ENCODE measurements at places on chromosomes 1 and 21.

GRCh38 chr1:186302381-186302920, 72.6 kb downstream of the TPR start:
- DNase-seq, result no peak

GRCh38 chr1:226002667-226003501, 3.7 kb upstream of the SDE2 start:
- no peak for DNase-seq

DNA sequence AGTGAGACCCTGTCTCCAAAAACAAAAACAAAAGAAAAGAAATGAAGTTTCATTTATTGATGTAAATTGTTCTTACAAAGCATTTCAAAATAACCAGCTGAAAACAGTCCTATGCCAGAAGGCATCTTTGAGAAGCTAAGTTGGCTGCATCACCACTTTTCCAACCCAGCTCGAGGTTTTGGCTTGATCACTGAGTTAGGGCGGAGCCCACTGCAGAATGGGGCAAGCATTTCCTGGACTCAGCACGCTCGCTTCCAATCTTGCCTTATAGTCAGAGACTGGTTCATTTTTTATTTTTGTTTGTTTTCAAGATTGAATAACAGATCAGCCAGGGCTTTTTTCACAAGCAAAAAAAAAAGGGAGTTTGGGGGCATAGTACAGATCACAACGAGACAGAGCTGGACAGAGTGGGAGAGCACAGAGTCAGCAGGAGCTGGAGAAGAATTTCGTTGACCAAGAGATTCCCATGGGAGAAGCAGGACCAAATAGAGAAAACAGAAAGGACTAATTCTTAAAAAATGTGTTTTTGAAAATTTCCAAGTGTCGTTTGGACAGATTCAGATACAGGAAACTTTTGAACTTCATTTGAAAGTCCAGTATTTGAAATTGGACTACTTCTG, 23.5 kb upstream of the COL6A1 start:
- DNase-seq, result no peak

DNA sequence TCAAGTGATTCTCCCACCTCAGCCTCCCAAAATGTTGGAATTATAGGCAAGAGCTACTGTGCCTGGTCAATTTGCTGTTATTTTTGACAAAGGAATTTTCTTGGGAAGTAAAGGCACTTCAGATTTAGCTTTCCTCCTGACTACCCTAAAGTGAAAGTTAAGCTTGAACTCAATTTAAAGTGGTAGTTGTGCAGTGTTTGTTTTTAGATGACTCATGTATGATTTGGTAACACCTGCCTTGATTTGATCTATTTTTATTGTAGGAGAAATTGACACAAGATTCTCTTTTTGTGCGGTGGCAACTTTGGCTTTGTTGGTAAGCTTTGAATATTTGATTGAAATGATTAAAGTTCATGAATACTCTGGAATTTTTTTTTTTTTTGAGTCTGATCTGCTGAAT, 5.0 kb downstream of the RABGGTB start:
- no peak for DNase-seq

GRCh38 chr1:1573843-1574720, 581 bp downstream of the SSU72 start:
- DNase-seq, result peak; percentile 45

- DNase-seq, result no peak
These were observed at the start of gene TBX15 for GRCh38 chr1:118988186-118989005. TBX15 (minus strand) TSS chr1:118988343; CDS start chr1:118987795, 548 bp downstream.

- DNase-seq, result no peak
These were observed 119.6 kb downstream of the ATF6 start for GRCh38 chr1:161885759-161886158.

GRCh38 chr1:247293047-247293446, 37.2 kb downstream of the VN1R5 start:
- DNase-seq, result no peak

DNA sequence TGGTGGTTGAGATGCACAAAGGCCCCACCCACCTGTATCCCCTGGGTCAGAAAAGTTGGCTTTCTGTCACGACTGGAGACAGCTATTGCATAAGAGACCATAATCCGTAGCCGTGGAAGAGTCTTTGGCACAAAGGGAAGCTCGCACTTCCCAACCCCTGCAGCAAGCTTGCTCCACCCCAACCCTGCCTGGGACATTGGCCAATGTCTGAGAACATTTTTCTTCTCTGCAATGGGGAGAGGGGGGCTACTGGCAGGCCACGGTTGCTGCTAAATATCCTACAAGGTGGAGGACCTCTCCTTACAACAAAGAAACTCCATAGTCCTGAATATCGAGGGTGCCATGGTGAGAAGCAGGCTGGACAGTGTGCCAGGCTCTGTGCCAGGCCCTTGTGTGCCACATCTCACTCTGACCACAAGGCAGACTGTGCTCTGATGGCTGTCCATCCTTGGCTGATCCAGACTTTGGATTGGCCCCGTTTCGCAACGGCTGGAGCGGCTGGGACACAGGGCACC, 104.1 kb downstream of the CSMD2 start:
- DNase-seq, result no peak
